Activated T-helper 1 cell treated with Interleukin-2 at 50 U/mL for 16 hours (primary cell): ENCODE measurements at places on chromosomes 11 and 22.

DNA sequence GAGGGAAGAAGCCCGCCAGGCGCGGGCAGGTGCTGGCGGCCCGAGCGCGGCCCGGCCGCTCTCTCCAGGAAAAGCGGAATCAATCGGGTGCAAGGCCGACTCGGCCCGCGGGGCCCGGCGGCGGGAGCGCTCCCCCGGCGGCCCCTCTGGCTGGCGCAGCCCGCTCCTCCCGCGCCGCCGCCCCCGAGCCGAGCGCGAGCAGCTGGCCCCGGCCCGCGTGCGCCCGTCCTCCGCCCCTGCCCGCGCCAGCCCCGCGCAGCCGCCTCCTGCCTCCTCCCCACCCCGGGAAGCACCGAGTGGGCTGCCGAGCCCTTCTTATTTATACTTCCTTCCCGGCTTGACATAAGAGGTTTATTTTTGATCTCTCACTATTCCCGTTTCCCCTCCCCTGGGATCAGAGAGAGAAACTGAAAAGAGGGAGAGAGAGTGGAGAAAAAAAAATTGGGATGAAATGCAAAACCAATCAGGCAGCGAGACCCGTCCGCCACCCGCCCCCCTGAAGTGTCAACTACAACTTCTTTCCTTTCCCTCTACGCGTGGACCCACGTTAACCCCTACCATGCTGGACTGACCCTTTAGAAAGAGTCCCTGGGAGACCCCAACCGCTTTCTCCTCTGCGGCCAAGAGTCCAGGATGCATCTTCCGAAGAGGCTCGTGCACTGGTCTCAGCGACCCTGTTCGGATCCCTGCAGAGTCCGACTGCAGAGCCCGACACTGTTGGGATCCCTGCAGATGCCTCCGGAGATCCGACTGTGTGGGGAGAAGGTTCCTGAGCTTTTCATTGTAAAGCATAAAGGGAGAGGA, at the start of gene ADAMTS8:
Gene ADAMTS8, minus strand, starts transcription at position 294 of the 804 bp plus-strand sequence. CDS start 323 bp downstream, outside the sequence.
- DNase-seq: no peak

DNA sequence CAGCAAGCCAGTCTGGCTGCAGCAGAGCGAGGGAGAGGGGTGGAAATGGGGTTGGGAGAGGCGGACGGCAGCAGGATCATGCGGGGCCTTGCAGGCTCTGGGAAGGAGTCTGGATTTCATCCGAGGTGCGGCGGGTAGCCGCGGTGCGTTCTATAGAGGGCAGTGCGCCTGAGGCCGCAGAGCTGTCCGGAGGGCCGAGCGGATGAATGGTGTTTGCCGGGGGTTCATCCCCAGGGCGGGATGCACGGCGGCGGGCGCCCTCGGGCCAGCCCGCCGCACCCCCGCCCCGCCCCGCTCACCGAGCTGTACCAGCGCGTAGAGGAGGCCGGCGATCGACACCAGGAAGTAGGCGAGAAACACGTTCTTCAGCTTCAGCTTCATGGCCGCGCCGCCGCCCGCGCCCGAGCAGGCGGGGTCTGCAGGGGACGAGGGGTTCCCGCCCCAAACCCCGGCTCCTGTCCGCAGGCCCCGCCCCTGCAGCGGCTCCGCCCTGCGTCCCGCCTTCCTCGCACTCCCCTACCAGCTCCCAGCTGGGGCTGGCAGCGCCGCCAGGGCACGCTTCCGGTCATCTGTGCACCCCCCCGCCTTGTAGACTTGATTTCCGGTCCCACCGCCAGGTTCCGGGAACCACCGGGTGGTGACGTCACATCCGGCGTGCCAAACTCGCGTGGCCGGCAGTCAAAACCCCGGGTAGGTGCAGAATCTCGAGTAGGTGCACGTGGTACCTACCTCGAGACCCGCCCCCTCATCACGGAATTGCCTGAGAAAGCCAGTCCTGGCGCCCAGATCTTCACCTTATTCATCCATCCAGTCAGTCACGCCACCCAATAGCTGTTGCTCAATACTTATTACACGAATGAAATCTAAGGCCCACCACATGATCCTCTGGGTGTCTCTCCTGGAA, at the start of gene B3GAT3:
Gene B3GAT3, minus strand, starts transcription at position 420 of the 904 bp plus-strand sequence. Its CDS starts 39 bp downstream, at position 381.
- peak; percentile 94 for DNase-seq

- DNase-seq: no peak
These were observed 4.3 kb upstream of the TEAD1 start for GRCh38 chr11:12669930-12670329.

- DNase-seq: no peak
These were observed 44.4 kb upstream of the MYEOV start for GRCh38 chr11:69249311-69250185.

DNA sequence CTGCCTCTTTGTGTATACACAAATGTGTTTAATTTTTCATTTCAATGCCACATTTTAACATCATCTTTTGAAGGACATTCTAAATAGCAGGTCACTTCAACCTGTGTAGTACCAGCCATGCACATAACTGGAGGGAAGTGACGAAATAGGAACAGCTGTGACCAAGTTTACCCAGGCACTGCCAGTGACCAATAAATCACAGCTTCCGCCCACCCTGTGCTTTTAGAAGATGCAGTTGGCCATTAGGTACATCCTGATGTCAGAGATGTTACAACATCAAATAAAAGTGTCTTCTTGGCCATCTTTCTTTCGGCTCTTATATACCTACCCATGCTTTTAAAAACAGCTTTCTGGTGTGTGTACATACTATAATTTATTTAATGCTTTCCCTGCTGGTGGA, 7.8 kb downstream of the LDLRAD3 start:
- DNase-seq: no peak

DNA sequence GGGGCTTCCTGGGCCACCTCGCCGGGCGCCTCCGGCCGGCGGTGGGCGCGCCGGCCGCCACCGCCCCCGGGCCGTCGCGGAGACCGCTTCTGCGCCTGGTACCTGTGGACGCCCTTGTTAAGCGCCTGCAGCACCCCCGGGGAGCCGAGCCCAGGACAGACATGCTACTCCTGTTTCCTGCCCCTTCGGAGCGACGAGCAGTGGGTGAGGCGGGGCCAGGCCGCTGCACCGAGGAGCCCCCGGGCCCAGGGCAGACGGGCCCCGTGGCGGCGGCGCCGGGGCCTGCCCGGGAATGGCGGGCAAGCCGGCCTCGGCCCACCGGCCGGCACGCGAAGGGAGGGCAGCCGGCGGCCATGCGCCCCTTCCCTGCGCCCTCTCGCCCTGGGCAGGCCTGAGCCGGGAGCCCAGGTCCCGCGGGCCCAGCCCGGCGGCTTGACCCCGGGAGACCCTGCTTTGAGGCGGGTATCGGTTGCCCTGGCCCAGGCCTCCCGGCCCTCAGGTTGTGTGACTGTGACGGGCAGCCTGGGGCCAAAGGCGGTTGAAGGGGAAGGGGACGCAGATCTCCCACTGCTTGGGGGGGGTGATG, 789 bp upstream of the KDM2A start:
- peak; percentile 42 for DNase-seq

DNA sequence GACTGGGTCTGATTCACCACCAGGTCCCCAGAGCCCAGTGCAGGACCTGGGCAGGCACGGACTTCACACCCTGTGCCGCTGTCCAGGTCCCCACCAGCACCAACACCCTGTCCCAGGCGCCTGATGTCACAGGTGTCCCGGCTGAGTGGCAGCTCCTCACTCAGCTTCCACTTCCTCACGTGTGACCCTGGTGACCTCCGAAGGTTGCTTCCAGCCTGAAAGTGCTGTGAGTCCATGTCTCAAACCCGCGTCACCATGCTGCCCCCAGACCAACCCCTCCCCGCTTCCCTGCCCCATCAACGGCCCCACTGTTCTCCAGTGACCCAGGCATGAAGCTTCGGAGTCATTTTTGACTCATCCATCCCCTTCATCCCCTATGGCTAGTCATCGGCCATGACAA, 25.7 kb upstream of the PICK1 start:
- DNase-seq: no peak

DNA sequence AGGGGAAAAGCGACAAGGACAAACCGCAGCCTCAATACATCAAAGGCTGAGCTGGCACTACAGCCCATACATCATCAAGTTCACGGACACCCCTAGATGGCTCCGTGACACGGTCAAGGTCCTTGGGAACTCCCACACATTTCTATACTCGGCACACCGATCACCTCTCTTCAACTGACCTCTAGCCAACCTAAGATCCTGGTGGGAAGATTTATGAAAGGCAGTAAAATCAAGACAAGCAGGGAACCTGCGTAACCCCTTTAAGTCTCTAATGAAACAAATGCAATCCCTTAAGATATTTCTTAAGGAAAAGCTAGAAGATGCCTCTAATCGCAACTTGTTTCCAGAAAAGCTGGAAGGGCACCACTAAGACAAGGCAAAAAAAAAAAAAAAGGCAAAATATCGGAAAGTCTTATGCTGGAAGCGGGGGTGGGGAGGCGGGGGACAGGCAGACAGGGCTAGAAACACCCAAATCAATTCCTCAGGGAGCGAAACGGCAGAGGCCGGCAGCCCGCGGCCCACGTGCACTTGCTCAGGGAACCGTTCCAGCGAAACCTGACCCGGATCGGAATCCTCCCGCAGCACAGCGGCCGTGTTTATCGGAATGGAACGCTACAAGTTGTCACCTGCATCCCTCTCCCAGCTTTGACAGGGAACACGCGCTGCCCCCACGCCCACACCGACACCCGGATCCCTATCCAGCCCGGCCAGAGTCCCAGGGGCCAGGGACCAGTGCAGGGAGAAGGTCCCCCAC, 1.4 kb downstream of the ARHGAP20 start:
- DNase-seq: no peak

DNA sequence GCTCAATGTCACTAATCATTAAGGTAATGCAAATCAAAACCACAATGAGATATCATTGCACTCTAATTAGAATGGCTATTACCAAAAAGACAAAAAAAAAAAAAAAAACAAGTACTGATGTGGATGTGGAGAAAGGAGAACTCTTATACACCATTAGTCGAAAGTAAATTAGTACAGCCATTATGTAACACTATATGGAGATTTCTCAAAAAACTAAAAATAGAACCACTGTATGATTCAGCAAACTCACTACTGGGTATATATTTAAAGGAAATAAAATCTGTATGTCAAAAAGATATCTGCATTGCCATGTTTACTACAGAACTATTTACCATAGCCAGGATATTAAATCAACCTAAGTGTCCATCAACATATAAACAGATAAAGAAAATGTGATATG, 265.4 kb upstream of the ARHGAP20 start:
- DNase-seq: no peak

DNA sequence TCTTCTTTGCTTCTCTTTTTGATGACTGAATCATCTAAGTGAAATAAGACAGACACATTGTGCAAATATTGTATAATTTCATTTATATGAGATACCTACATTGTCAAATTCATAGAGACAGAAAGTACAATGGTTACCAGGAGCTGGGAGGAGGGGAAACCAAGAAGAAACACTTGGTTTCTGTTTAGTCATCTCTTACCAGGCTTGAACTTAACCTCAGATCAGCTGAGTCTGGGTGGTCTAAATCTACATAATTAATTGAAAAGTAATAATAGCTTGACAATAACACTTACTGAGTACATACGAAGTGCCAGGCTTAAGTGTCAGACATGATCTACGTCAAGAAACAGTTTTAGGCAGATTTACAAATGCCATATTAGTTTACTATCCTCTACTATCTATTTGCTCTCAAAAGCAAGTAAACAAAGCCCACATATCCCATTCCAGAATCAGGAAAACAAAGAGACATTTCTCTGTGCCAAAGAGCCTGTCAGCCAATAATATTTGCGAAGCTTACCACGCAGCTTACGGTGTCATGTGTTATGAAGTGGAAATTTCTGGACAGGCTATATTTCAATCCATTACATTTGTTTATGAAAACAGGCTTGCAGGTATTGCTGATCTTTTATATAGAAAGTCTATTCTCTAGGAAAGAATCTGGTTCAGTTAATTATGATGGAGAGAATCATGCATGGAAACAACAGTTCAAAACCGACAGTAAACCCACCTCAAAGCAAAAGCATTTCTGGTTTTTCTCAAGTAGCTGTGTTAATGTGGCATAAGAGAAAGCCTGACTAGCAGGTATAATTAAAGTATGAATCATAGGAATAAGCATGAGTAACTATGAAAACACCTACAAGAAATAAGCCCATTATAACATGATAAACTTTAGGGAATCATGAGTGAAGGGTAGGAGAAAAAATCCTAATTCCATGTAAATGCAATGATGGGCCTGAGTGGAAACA, 2.7 kb upstream of the ARHGAP42 start:
- no peak for DNase-seq

GRCh38 chr11:103668859-103669258, 367.6 kb upstream of the DDI1 start:
- no peak for DNase-seq

DNA sequence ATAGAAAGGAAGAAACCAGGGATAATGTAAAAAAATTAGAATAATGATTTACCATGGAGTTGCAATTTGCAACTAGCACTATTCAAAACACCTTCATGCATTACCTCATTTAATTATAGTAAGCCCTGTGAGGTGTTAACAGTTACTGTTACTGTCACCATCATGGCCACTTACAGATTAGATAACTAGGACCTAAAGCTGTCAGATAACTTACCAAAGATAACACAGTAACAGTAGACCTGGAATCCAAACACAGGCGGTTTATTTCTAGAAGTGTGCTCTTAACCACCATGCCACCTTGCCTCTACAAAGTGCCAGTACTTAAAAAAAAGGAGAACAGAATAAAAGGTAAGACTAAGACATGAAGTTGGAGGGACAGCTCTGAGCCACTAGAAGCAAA, 11.1 kb upstream of the LARGE1 start:
- DNase-seq: no peak

DNA sequence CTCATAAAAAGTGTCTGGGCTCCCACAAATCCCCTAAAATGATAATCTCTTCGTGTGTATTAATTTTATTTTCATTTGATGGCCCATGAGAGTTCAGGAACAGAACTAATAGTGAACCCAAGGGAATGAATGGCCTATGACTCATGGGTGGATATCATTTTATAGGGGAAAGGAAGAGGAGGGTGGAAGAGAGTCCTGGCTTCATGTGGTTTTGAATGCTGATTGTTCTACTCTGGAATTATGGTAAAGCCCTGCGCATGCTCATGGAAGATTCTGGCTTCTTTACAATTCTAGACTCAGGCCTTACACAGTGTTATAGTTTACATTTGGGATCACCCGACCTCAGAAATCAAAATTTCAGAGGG, 35.2 kb downstream of the MAML2 start:
- DNase-seq: no peak

- no peak for DNase-seq
These were observed 10.4 kb upstream of the TUB start for GRCh38 chr11:8070417-8071115.

DNA sequence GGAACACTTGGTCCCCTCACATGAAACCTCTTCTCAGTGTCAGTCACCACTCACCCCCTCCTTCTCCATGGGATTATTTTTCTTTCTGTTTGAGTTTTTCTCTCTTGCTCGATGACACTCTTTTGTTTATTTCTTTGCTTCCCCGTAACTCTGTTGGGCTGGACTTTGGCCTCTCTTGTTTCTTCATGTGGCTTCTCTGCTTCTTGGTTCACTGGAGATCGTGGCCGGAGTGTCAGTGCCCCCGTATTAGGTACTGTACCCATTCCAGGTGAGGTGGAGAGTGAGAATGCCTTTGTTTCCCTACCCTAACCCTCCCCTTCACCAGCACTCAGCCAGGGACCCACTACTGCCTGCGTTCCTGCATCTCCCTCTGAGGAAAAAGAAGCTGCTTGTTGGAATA, 32.5 kb downstream of the CYB5R2 start:
- DNase-seq: no peak
